Fibroblast of the aortic adventitia (primary cell): ENCODE measurements at places on chromosomes 2 and 18. TPM values are rescaled to one million over a fixed set of nuclear protein-coding genes. Genes with fewer than 3 reads are reported as not detected.

Gene EXOC6B
- 28.4 and 30.2 TPM in 2 replicates for total RNA-seq

Gene LINC00305
- total RNA-seq, result not detected in 2 replicates

Gene RBKS
- 1.3 and 1.4 TPM in 2 replicates for total RNA-seq

Gene RBBP8
- 31.0 and 80.1 TPM in 2 replicates for total RNA-seq

Gene ARHGEF33
- 0.25 and 0.54 TPM in 2 replicates for total RNA-seq

Gene RNF152
- total RNA-seq, result 7.3 and 12.8 TPM in 2 replicates

Gene ANKRD39
- total RNA-seq, result 4.0 and 6.1 TPM in 2 replicates

Gene RMND5A
- total RNA-seq, result 18.8 and 20.2 TPM in 2 replicates

Gene IL1R1
- total RNA-seq, result 150 and 152 TPM in 2 replicates

Gene CFAP65
- total RNA-seq, result not detected in 2 replicates

Gene SPATA3
- not detected in 2 replicates for total RNA-seq

Gene SAG
- not detected in 2 replicates for total RNA-seq
